GM12892 (cell line): ENCODE measurements at places on chromosomes 3 and 15.

DNA sequence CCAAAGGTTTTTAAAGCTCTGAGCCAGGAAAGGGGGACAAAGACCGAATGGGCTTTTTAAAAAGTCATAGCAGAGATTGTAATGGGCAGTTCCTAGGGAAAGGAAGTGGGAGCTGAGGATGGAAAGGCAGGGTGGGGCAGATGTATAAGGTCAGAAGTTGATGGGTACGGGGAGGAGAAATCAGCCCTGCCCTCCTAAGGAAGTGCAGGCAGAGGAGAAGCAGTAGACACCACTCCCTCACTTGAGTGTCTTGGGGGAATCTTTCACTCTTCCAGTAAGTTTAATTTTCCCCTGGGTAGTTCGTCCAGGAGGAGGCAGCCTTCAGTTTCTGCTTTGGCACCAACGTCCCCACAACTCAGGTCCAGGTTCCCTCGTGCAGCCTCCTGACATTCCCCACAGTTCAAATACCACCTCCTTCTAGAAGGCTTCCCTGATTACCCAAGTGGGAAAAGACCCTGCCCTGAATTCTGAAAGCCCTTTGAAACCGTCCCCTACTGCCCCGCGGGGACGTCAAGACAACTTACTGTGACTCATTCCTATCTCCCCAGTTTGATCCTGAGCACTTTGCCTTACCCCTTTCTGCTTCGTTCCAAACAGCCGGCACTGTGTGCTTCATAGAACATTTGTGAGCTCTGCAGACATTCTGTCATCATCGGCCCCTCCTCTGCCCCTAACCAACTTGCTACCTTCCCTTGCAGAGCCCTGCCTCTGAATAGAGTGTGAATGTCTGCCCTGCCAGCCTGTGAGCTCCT, 14.3 kb upstream of the SRP14 start:
- no peak for DNase-seq

DNA sequence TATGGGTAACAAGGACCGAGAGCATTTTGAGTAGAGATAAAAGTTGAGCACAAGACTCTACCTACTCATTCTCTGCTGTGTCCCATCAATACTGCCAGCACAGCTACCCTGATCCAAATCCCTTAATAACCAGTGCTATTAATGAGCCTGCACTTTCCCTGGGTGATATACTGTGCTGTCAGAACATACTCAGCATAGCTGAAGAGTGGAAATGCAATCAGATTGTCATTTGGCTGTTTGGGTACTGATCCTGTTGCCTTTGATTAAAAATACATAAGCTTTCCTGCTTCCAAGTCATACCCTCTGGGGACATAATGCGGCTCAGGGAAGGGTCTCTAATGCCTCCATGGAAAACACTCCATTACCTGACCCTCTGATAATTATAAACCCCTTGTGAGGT, 917.5 kb downstream of the SQOR start:
- no peak for DNase-seq

GRCh38 chr3:127277561-127277960, 10.3 kb downstream of the PRR20G start:
- no peak for DNase-seq

- DNase-seq = no peak
These were observed 12.1 kb downstream of the KIF9 start for GRCh38 chr3:47270526-47270925.
